ENCODE measurements at places on chromosomes 2 and 18.
A peak's percentile ranks its signal among the peaks of the same experiment; 100 is the strongest.

DNA sequence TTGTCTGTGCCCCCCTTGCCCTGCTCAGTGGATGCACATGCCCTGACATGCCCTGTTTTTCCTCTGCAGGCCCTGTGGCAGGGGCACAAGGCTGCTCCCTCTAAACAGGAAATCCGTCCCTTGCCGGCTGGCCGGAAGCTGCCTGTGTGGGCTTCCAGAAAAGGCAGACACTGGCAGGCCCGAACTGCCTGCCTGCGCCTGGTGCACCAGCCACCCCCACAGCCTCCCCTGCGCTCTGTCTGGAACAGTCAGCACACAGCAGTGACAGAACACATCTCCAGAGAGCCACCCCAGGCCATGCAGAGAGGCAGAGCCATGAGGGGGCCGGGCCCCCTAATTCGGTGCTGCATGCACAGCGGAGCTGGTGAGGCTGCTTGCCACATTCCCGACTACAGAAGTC is 33.5 kb downstream of the LOXHD1 start:
- no peaks in the 10 kb centered on the region for H3K27me3 ChIP-seq
- H3K36me3 ChIP-seq, result no peaks in the 10 kb centered on the region
- no peak overlapping the region for H3K4me3 ChIP-seq
- H3K4me1 ChIP-seq, result peaks cover 26% of the 10 kb centered on the region
- DNase-seq, result peak; percentile 60

DNA sequence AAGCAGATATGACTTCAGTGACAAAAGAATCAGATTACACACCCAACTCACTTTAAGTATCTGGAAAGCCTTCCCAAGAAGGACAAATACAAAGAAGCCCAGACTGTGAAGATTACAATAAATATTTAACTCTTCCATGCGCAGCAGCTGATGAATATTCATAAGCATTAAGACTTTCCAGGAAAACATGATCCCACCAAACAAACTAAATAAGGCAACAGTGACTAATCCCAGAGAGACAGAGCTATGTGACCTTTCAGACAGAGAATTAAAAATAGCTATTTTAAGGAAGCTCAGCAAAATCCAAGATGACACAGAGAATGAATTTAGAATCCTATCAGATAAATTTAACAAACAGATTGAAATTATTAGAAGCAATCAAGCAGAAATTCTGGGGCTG is 108.2 kb upstream of the UBE2E3 start:
- no peak for DNase-seq
- H3K4me3 ChIP-seq, result no peak overlapping the region
- no peaks in the 10 kb centered on the region for H3K36me3 ChIP-seq
- no peak overlapping the region for H3K27ac ChIP-seq
- no peaks in the 10 kb centered on the region for H3K4me1 ChIP-seq
- no peaks in the 10 kb centered on the region for H3K27me3 ChIP-seq

- no peak overlapping the region for H3K4me3 ChIP-seq
- H3K4me1 ChIP-seq, result no peaks in the 10 kb centered on the region
- no peak for DNase-seq
- H3K27ac ChIP-seq, result peak overlapping the region; percentile 94
Measured at GRCh38 chr2:168633200-168633599, 169.2 kb upstream of the NOSTRIN start.

GRCh38 chr2:172402198-172402597 is 25.2 kb upstream of the ITGA6 start:
- no peaks in the 10 kb centered on the region for H3K36me3 ChIP-seq
- no peak for DNase-seq
- no peak overlapping the region for H3K27ac ChIP-seq
- H3K4me3 ChIP-seq, result no peak overlapping the region

- DNase-seq, result no peak
- H3K4me3 ChIP-seq, result no peak overlapping the region
- no peaks in the 10 kb centered on the region for H3K27me3 ChIP-seq
- no peaks in the 10 kb centered on the region for H3K4me1 ChIP-seq
- H3K36me3 ChIP-seq, result peaks cover 61% of the 10 kb centered on the region
Measured at GRCh38 chr2:63604666-63605065, 15.9 kb downstream of the MDH1 start.

DNA sequence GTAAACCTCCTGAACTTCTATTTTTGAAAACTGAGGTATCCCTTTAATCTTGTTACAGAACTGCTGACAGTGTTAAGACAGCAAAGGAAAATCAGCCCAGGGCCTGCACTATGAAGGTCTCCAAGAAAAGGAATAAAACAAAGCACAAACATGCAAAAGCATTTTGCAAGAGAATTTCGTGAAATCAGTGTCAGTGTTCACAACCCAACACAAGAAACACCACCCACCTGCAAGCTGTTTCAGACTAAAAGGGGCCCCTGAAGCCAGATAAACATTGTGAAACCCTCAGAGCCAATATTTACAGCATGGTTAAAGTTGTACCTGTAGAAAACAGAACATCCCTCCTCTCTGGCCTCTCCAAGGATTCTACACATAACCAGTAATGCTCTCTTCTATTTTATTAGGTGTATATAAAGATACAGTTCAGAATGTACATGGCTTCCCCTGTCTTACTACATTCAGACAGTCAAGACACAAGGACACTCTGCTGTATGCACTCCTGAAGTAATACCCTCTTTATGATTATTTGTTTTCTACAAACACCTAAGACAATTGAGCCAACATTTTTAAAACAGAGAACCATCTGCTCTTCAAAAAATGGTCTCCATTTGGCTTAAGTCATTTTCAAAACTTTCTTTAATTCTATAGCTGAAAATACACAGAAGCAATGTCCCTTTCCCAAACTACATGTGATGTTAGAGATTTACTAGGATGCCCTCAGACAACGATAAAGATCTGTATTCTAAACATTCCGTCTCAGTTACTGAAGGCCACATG is 149.5 kb upstream of the ZFP36L2 start:
- no peaks in the 10 kb centered on the region for H3K27me3 ChIP-seq
- peak overlapping the region; percentile 44 for H3K27ac ChIP-seq
- H3K4me3 ChIP-seq, result no peak overlapping the region
- DNase-seq, result no peak
- no peaks in the 10 kb centered on the region for H3K4me1 ChIP-seq

DNA sequence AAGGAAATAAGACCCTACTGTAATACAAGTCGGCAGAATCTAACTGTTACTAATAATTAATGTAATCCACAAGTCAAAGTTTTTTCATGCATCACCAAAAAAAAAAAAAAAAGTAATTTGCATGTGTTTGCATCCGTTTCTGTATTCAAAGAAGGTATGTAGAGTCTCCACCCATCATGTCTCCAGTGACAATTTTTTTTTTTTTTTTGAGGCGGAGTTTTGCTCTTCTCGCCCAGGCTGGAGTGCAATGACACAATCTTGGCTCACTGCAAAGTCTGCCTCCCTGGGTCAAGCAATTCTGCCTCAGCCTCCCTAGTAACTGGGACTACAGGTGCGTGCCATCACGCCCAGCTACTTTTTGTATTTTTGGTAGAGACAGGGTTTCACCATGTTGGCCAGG is 24.2 kb upstream of the NFU1 start:
- no peaks in the 10 kb centered on the region for H3K4me1 ChIP-seq
- no peak for DNase-seq
- no peaks in the 10 kb centered on the region for H3K27me3 ChIP-seq
- H3K36me3 ChIP-seq, result peaks cover 33% of the 10 kb centered on the region
- H3K27ac ChIP-seq, result no peak overlapping the region

DNA sequence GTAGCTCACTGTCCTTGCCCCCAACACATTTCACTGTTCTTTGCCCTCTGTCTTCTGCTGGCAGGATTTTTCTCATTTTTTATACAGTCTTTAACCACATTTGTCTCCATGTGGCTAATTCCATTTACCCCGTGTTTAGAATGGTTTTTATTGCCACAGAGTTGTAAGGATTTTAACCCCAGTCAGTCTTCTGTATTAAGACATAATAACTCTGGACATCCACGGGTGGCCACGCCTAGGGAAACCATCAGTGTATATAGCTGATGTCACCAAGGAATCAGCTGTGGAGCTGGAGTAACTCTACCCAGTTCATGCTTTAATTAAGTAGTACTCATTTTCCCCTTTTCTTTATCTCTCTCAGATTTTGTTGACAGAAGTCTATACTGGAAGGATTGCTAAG is 139.8 kb downstream of the MAP4K4 start:
- no peak overlapping the region for H3K27ac ChIP-seq
- H3K4me1 ChIP-seq, result no peaks in the 10 kb centered on the region
- no peaks in the 10 kb centered on the region for H3K27me3 ChIP-seq
- no peak overlapping the region for H3K4me3 ChIP-seq
- peaks cover 77% of the 10 kb centered on the region for H3K36me3 ChIP-seq
- DNase-seq, result no peak
